ENCODE measurements at places on chromosomes 3 and 15.

- DNase-seq = no peak
These were observed 2.6 kb upstream of the UBE2Q2 start for GRCh38 chr15:75840659-75841058.

GRCh38 chr3:55902221-55902900 lies 415.3 kb upstream of the WNT5A start:
- no peak for DNase-seq

DNA sequence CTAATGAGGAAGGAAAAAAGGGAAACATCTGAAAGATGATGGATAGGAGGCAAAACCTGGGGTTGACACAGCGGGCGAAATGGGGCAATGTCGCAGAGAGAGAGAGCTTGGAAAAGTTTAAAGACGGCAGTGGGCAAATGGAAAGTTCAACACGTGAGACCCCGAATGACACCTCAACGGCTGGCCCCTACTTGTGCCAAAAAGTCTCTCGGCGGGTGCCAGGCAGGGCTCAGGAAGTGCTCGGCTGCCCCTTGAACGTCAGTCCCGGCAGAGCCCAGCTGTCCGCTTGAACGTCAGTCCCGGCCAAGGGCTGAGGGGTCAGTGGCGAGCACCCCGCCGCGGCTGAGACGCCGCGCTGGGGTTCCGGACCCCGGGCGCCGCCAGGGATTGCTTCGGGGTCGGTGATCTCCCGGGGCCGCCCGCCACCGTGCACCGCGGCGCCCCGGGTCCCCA lies 658 bp downstream of the EOGT start:
- DNase-seq = peak; percentile 1

DNA sequence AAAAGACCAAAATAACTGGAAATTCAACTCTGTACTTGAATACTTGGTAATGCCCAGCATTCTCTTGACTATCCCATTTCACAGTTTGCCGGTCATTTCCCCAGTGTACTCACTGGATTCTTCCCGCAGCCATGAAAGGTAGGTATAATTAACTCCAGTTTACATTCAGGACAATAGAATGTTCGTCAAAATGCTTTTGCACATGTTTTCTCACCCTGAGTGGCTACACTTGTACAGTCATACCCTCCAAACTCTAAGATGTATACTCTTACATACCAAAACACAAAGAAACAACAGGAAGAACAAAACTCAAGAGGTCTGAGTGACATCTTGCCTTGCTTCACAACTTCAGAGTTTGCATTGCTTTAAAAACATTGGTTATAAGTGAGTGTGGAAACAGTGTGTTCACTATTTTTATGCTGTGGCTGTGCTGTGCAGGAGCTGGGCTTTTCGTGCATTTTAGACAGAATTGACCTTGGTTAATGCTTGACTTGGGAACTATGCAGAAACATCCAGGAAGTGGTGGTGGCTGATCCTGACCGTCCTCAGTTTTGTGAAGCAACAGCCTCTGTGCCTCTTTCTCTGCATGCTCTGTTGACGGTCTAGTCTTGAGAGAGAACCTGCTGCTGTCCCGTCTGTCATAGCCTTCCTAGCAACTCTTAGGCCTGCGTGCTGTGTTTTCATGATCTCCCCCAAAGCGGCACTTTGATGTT lies 90.5 kb downstream of the IGF1R start:
- DNase-seq = no peak

DNA sequence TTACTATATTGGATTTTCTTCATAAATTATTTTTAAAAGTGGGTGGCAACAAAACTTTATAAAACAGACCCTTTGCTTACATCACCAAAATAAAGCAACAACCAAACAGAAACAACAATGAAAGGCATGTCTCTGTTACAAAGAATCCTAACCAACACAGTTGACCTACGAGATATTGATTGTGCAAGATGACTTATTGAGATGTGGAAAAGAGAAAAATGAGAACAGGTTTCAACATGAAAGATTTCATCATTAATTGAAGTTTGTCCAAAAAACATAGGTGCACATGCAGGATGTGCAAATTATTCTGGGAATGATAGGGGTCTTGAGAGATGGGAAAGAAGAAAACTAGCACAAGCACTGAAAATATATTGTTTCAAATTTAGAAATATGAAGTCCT lies 9.0 kb downstream of the GMNC start:
- no peak for DNase-seq

DNA sequence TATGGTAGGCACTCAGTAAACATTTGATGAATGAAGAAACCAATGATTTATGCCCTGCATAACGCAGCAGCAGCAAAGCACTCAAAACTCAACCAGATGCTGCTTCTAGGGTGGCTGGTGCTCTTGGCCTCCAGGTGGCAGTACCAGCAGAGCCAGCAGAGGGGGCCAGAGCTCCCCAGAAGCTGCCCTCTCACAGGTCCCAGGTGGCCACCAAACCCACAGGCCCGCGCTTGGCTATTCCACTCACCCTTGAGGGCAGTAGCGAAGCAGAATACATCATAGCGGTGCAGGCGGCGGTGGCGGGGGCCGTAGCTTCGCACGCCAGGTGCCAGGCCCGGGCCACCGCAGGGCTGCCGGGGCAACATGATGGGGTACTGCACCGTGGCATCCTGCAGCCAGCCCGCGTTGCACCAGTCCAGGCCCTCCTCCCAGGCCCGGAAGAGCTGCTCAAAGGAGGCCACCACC lies 16.6 kb downstream of the HAPLN3 start:
- no peak for DNase-seq

DNA sequence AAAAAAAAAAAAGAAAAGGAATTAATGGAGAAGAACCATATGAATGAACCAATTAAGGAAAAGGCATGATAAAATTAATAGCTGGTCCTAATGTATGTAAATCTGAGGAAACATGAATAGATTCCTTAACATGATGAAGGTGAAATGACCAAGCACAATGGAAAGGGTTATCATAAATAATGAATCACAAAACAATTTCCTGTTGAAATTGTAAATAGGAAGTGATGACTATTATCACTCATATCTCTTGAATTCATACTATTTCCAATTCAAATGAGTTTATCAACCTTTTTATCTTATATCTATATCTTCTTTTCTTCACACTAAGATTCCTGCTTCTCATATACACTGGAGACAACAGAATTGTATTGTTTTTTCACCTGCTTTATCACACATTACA lies 32.0 kb downstream of the AADACL2 start:
- DNase-seq = no peak

DNA sequence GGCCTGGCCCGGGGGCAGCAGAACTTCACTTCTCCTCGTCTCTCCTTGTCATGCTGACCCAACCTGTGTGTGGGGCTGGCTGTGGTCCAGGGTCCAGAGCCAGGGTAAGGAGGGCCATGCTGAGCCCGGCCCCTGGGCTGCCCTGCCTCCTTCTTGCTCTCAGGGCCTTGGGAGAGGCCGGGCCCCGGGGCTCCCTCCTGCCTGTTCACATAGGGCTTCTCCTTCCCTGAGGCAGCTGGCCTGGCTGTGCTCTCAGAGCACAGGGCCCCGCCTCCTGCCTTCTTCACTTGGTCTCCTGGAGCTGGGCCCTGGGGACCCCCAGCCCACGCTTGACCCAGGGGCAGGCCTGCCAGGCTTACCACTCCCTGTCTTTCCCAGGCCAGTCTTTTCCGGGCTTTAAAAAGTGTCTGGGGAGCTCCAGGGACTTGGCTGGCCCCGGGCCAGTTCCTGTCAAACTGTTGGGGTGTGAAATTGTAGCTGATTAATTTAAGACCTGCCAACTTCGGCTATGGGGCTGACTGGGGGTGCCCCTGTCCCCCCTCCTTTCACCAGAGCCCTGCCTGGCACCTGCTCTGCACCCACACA lies 11.8 kb downstream of the PLXNA1 start:
- no peak for DNase-seq

GRCh38 chr3:149620291-149621020 lies 37.4 kb downstream of the WWTR1 start:
- DNase-seq = no peak

GRCh38 chr3:128395046-128395445 lies 71.6 kb downstream of the DNAJB8 start:
- no peak for DNase-seq

- no peak for DNase-seq
These were observed 19.7 kb upstream of the DNAJC19 start for GRCh38 chr3:181009225-181009624.

GRCh38 chr3:48847053-48847503 lies 596 bp downstream of the PRKAR2A start:
- DNase-seq = peak; percentile 26
